ENCODE measurements at places on chromosomes 1 and 21. TPM values are rescaled to one million over a fixed set of nuclear protein-coding genes. Genes with fewer than 3 reads are reported as not detected.

DNA sequence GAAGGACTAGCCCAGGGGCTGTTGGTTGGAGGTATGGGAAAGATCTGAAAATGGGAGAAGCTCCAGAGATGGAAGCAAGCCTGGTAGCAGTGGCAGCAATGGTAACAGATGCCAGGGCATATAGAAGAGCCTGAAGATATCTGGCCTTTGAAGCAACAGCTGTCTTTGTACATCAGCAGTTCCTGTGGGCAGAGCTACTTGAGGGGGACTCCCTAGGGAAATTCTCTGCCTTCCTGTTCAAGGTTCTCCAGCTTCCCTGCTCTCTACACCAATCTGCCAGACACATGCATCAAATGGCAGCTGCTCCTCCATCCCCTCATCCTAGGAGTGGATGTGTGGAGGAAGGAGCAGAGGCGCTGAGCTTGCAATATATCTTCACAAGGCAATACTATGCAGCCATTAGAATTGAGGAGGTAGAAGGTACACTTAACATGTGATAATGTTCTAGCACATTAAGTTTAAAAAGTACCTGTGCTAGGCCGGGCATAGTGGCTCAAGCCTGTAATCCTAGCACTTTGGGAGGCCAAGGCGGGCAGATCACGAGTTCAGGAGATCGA is 2.2 kb downstream of the TMEM35B start:
- DNase-seq = no peak

- DNase-seq = no peak
These were observed 873.1 kb upstream of the TMPRSS15 start for GRCh38 chr21:19276665-19277064.

DNA sequence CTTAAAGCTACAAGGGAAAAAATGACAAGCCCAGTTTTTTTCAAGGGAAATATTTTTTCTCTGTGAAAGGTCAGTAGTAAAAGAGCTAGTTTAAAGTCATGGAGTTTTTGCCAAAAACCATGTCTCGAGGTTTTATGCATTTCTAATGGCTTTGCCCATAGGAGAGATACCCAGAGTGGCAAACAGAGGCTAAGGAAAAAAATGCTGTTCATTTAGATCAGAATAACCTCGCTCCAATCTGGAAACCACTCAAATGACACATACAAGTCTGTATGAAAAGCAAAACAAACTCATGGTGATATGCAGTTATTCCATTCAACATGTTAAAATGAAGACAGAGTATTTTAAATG is 36.9 kb upstream of the EDEM3 start:
- DNase-seq = no peak

DNA sequence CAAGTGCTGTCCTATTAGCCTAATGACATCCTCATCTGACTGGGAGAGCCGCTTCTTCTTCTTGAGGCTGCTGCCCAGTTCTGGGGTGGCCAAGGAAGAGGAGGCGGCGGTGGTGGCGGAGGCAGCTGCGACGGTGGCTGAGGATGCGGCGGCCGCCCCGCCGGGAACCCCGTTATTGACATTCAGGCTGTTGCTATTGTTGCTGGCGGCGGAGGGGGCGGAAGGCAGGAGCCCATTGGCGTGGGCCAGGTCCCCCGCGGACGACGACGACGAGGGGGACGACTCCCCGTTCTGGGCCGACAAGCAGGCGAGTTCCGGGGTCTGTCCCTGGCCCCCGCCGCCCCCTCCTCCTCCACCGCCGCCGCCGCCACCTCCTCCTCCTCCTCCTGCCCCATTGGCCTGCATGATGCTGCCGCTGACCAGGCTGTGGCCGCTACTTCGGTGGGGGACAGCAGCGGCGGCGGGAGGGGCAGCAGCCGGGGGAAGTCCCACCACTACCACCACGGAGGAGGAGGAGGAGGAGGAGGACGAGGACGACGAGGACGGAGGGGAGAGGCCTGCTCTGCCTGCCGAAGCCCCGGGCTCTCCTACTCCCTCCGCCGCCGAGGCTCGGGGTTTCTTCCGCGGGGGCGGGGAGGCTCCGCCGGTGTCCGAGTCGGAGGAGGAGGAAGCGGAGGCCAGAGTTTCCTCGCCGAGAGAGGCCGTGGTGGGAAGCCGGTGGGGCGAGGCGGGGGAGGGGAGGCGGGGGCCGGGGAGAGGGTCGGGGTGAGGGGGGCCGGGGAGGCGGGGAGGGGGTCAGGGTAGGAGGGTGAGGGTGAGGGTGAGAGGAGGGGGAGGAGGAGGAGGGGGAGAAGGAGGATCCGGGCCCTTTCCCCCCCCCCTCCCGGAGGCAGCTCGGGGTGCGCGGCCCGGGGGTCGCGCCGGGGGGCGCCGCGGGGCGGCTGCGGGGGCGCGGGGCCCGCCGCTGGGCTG is 610 bp downstream of the WDR26 start:
- no peak for DNase-seq

- DNase-seq = no peak
These were observed 65.2 kb downstream of the GBP6 start for GRCh38 chr1:89429062-89429461.

DNA sequence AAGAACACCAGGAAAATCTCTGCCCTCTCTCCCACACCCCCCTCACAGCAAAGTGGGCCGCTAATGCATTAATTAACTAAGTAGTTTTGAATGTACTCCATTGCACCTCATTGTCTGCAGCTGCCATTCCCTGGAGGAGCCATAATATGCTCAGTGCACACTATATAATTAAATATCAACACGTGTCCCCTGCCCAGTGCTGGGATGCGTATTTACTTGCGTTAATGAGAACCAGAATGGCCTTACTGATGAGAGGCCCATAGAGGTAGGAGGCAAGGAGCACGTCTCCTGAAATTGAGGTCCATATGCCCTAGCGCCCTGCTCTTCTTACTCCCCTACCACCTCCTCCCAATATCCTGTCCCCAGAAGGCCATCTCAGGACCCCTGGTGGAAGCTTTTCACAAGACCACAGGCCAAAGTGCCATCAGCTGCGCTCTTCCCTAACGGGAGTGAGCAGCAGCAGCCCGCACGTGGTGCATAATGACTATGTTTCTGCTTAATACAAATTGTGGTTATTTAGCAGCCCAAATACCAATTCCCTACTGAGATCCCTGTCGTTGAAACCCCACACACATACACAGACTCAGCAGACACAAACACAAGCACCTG is 76.8 kb downstream of the PLXNA2 start:
- DNase-seq = no peak

DNA sequence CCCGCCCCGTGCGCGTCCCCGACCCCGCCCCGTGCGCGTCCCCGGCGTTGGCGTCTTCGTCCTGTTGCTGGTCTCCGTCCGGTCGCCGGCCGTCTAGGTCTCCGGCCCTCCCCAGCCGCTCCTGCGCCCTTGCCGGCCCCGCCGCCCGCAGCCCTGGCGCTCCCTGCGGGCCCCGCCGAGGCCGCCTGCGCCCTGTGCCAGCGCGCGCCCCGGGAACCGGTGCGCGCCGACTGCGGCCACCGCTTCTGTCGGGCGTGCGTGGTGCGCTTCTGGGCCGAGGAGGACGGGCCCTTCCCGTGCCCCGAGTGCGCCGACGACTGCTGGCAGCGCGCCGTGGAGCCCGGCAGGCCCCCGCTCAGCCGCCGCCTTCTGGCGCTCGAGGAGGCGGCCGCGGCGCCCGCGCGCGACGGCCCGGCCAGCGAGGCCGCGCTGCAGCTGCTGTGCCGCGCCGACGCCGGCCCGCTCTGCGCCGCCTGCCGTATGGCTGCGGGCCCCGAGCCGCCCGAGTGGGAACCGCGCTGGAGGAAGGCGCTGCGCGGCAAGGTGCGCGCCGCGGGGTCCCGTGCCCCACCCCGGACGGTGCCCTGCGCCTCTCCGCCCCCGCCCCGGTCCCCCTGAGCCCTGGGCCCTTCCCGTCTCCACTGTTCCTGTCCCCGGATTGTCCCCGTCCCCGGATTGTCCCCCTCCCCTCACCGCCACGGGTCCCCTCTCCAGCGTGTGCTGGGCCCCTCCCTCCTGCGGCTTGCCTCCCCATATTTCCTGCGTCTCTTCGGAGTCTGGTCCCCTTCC is at the start of gene RNF187:
RNF187 (plus strand) TSS at position 47 of the 789 bp plus-strand sequence.
- no peak for DNase-seq

GRCh38 chr1:26119892-26120608 is 8.4 kb downstream of the PDIK1L start:
- no peak for DNase-seq

- no peak for DNase-seq
These were observed 105.9 kb downstream of the GPATCH2 start for GRCh38 chr1:217524787-217525520.

- no peak for DNase-seq
These were observed 3.1 kb upstream of the SHISA4 start for GRCh38 chr1:201885531-201886075.

GRCh38 chr1:23431431-23431830 is 6.9 kb upstream of the TCEA3 start:
- no peak for DNase-seq

- DNase-seq = no peak
These were observed 5.3 kb upstream of the SLC19A1 start for GRCh38 chr21:45547545-45547900.

- no peak for DNase-seq
These were observed 71.4 kb downstream of the FNBP1L start for GRCh38 chr1:93519199-93519829.

- DNase-seq = no peak
These were observed 77.3 kb upstream of the NEK7 start for GRCh38 chr1:198079432-198079951.

DNA sequence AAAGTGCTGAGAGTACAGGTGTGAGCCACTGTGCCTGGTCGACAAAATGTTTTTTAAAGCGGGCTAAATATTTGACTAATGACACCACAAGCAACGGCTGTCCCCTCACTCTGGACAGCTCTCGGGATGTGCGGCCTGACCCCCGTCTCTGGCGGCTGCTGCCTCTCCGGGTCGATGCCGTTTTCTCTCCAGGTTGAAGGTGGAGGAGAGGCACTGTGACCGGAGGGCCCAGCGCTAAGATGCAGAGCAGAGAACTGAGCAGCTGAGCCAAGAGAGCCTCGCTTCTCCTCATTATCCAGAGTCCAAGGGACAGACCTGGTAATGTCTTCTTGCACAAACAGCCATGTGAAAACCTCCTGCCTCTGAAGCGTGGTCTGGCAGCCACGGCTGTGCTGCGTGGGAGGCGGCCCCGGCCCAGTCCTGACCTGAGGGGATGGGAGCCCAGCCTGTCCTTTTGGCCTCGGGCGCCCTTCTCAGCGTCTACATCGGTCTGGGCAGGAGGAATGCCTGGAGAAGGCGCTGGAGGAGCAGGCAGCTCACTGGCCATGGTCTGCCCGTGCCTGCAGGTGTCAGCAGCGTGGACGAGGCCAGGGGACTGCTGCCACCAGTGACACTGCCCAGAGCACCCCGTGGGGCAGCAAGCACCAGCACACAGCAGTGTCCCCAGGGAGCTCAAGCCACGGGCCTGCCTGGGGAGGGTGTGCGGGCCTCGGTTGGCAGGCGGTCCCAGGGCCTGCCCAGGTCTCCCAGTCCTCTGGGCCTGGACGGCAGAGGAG is 10.3 kb downstream of the MORN1 start:
- no peak for DNase-seq

DNA sequence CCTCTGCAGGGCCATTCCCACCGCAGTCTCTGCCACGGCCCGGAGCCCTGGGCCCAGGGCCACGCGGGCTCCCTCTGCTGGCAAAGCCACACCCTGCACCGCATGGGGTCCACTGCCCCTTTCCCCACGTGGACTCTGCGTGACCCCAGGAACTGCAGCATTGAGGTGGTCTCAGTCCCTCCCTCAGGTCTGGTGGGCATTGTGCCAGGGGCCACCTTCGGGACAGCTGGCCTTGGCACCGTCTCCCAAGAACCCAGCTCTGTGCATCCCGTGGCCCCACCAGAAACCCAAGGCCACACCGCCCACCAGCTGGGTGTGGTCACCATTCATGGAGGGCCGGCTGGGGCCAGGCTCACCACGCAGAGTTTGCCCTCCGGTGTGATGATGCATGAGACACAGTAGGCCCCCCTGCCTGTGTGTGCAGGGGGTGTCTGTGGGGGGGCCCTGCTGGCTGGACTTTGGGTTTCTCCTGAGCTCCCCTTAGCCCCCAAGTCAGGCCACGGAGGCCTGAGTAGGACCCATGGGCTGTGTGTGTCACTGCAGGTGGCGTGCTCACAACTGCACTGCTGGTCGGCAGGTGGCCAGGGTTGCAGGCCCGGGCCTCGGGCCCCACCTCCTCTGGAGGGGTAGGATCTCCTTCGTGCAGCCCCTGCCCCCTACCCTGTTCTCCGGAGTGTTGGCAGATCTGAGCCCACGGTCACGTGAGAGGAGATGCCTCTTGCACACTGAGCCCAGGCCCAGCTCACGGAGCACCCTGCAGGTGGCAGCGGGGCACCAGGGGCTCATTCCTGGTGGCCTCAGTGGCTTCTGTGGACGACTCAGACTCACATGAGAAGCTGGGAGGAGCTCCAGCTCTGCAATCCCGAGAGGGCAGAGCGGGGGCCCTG is 5.8 kb downstream of the VWA1 start:
- no peak for DNase-seq

- DNase-seq = no peak
These were observed 519.7 kb downstream of the NEGR1 start for GRCh38 chr1:71762514-71763255.

DNA sequence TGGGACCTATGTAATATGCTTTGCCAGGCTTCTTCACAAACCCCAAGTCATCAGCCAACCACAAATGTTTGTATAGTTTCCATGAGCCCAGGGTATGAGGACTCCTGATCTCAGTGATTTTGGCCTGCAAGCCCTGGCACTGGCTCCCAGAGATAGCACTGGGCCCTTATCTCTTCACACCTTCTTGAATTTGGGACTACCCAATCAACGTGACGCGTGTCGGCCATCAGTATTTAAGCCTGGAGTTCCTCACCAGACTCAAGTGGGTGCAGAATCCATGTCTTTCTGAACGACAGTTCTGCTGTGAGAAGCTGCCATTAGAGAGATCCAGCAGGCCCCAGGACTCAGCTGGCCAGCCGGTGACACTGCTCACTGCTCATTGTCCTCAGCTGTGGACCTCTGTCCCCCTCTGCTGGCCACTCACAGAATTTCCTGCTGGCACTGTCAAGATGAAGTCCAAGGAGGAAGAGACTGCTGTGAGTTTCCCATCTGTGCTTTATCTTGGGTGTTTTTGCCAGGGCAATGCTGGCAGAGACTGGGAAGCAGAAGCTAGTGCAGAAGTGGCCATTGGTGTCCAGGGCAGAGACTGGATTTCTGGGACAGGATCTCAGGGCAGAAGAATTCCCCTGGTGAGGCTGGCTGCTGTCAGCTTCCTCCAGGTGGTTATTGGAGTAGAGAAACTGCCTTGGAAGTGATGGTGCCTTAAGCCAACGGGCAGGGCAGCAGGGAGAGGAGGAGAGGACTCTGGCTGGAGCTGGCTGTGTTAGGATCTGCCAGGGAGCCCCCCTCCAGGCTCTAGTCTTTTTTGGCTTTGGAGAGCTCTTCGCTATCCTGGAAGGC is 28.4 kb downstream of the TMCC2 start:
- no peak for DNase-seq

- DNase-seq = no peak
These were observed 16.2 kb downstream of the ACTRT2 start for GRCh38 chr1:3037281-3038040.

The BMP8A gene
- total RNA-seq = 2.9 TPM

The FCMR gene
- 12.3 TPM for total RNA-seq

The COL8A2 gene
- total RNA-seq = 6.4 TPM

The CALML6 gene
- total RNA-seq = 0.49 TPM

The GBP6 gene
- 23.1 TPM for total RNA-seq

The KRTAP12-2 gene
- not detected for total RNA-seq

Measured in vagina (tissue), 2 donors.